Activated CD4-positive, alpha-beta memory T cell treated with anti-CD3 and anti-CD28 coated beads for 36 hours (primary cell): ENCODE measurements at places on chromosomes 7 and 10. TPM values are rescaled to one million over a fixed set of nuclear protein-coding genes. Genes with fewer than 3 reads are reported as not detected.

GRCh38 chr7:139791316-139791715, 13.5 kb upstream of the HIPK2 start:
- no peak overlapping the region for H3K4me3 ChIP-seq
- H3K36me3 ChIP-seq: no peaks in the 10 kb centered on the region
- DNase-seq: no peak
- H3K27ac ChIP-seq: no peak overlapping the region
- no peaks in the 10 kb centered on the region for H3K4me1 ChIP-seq
- peaks cover 3% of the 10 kb centered on the region for H3K27me3 ChIP-seq

DNA sequence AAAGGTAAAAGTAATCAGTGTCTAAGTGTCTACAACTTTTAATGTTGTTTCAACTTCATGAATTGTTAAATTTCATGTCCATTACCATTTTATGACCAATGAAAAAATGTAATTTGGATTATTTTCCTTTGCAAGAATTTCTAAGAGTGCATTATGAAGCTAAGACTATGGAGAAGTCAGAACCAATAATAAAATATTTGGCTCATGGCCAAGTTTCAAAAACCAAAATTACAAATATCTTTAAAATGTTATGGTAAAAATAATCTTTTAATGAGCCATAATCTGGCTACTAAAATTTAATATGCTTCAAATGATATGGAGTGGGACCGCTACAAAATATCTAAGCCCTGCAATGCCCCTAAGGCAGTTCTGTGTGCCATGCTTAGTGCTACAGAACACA, 294.1 kb upstream of the SMIM30 start:
- DNase-seq: no peak
- H3K27me3 ChIP-seq: peaks cover 4% of the 10 kb centered on the region
- H3K36me3 ChIP-seq: no peaks in the 10 kb centered on the region
- H3K27ac ChIP-seq: no peak overlapping the region
- no peak overlapping the region for H3K4me3 ChIP-seq

- peaks cover 2% of the 10 kb centered on the region for H3K36me3 ChIP-seq
- H3K4me3 ChIP-seq: peak overlapping the region; percentile 88
- peak overlapping the region; percentile 93 for H3K27ac ChIP-seq
Measured at GRCh38 chr7:96320442-96320841, 1.5 kb downstream of the SLC25A13 start.

TMEM213 gene
- total RNA-seq: 0.19 TPM

DNA sequence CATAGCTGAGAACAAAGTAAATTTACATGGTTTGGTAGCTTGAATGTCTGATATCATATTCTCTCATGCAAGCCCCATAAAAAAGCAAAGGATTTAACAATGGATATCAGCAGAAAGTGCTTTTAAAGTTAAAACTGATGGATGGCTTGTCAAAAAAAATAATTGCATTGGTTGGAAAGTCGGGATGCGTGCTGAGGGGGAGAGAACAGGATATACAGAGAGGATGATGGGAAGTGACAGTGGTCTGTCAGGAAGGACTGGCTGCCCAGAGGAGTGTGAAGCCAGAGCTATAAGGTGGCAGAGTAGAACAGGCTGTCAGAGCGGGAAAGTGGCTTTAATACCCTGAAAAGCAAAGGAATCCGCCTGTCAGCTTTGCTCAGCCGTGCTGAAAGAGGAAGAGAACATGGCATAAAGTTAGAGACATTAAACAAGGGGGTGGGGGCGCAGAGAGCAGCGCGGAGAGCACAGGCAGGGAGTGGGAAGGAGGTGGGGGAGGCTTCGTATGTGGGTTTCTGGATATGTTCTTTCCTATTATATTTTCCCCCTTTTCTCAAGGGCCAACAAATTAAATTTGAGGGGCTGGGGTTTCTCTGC, 493.0 kb downstream of the LRMDA start:
- no peak for DNase-seq
- no peak overlapping the region for H3K27ac ChIP-seq
- no peaks in the 10 kb centered on the region for H3K36me3 ChIP-seq
- no peak overlapping the region for H3K4me3 ChIP-seq

- DNase-seq: no peak
- peaks cover 4% of the 10 kb centered on the region for H3K36me3 ChIP-seq
- peaks cover 28% of the 10 kb centered on the region for H3K4me1 ChIP-seq
- H3K27ac ChIP-seq: no peak overlapping the region
- no peaks in the 10 kb centered on the region for H3K27me3 ChIP-seq
- H3K4me3 ChIP-seq: no peak overlapping the region
Measured at GRCh38 chr10:119337796-119338432, 130.5 kb downstream of the GRK5 start.

- peaks cover 12% of the 10 kb centered on the region for H3K4me1 ChIP-seq
- no peak overlapping the region for H3K4me3 ChIP-seq
- no peak overlapping the region for H3K27ac ChIP-seq
- no peak for DNase-seq
Measured at GRCh38 chr7:76272851-76273497, 29.5 kb upstream of the HSPB1 start.

DNA sequence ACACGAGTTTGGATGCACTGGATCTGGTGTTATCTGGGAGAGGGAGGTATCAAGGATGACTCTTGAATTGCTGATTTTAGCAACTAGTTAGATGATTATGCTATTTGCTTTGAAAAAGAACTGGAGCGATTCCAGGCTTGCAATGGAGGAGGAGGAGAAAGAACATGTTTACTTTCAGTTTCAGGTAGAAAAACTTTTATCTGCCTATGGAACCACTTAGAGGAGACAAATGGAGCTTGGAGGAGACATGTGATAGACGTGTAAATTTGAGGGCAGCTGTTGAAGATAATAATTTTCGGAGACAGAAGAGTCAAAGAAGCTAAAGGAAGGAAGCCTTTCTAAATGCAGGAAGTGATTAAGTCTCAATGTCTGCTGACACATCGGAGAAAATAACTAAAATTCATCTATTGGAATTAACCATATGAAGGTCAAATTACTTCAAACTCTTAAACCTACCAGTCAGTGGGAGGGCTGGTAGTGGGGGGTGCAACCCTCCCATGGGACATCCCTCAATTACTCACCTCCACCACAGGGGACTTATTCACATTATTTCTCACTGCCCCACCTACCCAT, 56.4 kb upstream of the GNAI1 start:
- peaks cover 5% of the 10 kb centered on the region for H3K4me1 ChIP-seq
- no peaks in the 10 kb centered on the region for H3K36me3 ChIP-seq
- H3K27me3 ChIP-seq: no peaks in the 10 kb centered on the region
- H3K4me3 ChIP-seq: peak overlapping the region; percentile 12
- DNase-seq: no peak
- H3K27ac ChIP-seq: no peak overlapping the region

MYO3A gene
- total RNA-seq: not detected

- DNase-seq: no peak
- H3K4me1 ChIP-seq: peaks cover 7% of the 10 kb centered on the region
- H3K36me3 ChIP-seq: no peaks in the 10 kb centered on the region
Measured at GRCh38 chr10:63720676-63721075, 199.5 kb downstream of the REEP3 start.

DNA sequence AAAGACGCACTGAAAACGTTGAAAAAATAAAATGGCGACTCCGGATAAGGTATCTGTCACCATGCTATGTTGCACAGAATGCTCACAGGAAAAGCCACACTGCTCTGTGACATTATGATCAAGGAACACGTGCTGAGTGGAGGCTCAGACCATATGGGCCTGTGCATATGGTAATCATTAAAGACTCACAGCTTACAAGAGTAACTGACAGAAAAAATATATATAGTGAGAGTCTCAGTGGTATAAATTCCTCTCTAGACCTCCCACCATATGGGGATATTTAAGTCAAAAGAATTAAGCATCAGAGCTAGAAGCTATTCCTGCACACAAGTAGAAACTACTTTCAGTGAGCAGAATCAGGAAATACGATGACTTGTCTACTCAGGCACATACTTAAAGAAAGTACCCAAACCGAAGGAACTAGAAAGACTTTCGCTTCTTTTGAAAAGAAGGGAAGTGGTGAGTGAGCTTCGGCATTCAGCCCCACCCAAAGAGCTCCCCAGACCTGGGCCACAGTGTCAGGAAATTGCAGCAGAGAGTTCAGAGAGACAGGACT, 65.1 kb upstream of the MPP7 start:
- H3K4me3 ChIP-seq: peak overlapping the region; percentile 45
- H3K36me3 ChIP-seq: peaks cover 1% of the 10 kb centered on the region
- no peaks in the 10 kb centered on the region for H3K27me3 ChIP-seq
- peak; percentile 76 for DNase-seq
- H3K27ac ChIP-seq: peak overlapping the region; percentile 86

NPC1L1 gene
- total RNA-seq: not detected

TUBB8 gene
- total RNA-seq: not detected

DNA sequence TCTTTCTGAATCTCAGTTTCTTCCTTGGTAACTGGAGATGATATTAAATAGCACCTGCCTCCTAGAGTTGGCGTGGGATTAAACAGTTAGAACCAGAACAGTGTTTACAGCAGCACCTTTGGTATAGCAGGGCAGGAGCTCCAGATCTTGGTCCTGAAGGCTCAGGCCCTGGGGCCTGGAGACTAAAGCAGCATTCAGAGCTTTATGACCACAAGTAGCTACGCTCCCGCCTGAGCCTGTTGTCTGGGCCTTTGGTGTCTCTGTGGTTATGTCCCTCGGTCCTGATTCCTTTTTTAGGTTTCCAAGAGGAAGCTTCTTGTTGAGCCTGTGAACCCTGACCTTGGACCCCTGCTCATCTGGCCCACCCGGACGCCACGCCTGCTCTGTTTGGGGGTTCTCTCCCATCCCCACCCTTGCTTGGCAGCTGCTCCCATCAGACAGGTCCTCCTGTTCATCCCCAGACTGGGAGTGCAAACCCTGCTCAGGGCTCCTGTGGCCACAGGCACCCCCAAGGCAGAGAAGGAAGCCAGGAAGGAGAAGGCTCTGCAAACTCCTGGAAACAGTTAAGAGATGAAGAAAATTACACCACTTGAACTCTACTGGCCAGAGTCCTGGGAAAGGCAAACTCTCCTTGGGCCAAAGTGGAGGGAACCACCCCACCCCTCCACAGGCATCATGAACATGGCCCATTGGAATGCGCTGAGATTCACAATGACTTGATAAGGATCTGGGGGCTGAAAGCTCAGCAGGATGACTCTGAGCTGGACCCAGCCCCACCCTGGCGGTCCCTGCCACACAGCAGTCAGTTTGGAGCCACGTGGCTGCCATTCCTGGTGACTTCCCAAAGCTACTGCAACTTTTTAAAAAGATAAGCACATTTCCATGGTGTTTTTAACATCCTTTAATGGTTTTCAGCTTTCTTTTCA, 50.1 kb upstream of the TMEM72 start:
- H3K4me1 ChIP-seq: peaks cover 7% of the 10 kb centered on the region
- no peaks in the 10 kb centered on the region for H3K36me3 ChIP-seq
- no peak overlapping the region for H3K4me3 ChIP-seq
- no peak overlapping the region for H3K27ac ChIP-seq

GRCh38 chr7:121355574-121355973, 26.8 kb downstream of the WNT16 start:
- peaks cover 31% of the 10 kb centered on the region for H3K36me3 ChIP-seq
- H3K4me1 ChIP-seq: no peaks in the 10 kb centered on the region
- H3K4me3 ChIP-seq: no peak overlapping the region
- no peak for DNase-seq
- H3K27ac ChIP-seq: no peak overlapping the region
- H3K27me3 ChIP-seq: no peaks in the 10 kb centered on the region

DNA sequence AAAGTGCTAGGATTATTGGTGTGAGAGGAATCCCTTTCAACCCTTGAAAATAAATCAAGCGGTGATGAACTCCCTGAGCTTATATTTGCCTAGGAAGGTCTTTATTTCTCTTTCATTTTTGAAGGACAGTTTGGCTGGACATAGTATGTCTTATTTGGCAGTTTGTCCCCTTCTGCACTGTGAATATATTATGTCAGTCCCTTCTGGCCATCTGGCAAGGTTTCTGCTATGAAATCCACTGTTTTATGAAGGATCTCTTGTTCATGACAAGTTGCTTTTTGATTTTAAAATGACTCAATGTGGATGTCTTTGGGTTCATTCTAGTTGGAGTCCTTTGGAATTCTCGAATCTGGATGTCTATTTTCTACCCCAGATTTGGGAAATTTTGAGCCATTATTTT, 21.7 kb upstream of the MCM10 start:
- no peaks in the 10 kb centered on the region for H3K4me1 ChIP-seq
- no peak overlapping the region for H3K4me3 ChIP-seq
- no peak overlapping the region for H3K27ac ChIP-seq
- no peak for DNase-seq
